Upper lobe of right lung (tissue), 1 donor: ENCODE measurements at places on chromosomes 12 and 14. TPM values are rescaled to one million over a fixed set of nuclear protein-coding genes. Genes with fewer than 3 reads are reported as not detected.

DNA sequence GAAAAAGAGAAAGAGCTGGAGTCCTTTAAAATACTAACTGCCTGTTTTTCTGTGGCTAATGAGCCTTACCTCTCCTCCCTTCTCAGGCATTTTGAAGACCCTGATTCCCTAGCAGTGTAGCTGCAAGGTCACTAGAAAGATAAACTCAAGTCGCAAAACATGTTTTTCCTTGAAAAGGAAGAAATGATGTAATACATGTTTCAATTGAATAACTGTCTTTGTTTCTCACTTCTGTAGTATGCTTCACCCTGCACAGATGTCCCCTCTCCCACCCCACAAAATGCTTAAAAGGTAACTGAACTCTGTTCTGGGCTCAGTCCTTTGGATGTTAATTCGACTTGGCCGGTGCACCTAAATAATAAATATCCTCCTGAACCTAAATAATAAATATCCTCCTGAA lies 1350.3 kb downstream of the TMEM121 start:
- no peak for DNase-seq
- H3K4me3 ChIP-seq, result no peak overlapping the region
- peaks cover 15% of the 10 kb centered on the region for H3K27me3 ChIP-seq
- no peak overlapping the region for H3K27ac ChIP-seq

PAX9 gene
- 0.78 TPM for total RNA-seq

GRCh38 chr12:130925666-130926015 lies 28.1 kb upstream of the ADGRD1 start:
- H3K27me3 ChIP-seq, result no peaks in the 10 kb centered on the region
- no peak overlapping the region for H3K4me3 ChIP-seq
- H3K4me1 ChIP-seq, result peaks cover 7% of the 10 kb centered on the region
- H3K27ac ChIP-seq, result peak overlapping the region; percentile 28

DNA sequence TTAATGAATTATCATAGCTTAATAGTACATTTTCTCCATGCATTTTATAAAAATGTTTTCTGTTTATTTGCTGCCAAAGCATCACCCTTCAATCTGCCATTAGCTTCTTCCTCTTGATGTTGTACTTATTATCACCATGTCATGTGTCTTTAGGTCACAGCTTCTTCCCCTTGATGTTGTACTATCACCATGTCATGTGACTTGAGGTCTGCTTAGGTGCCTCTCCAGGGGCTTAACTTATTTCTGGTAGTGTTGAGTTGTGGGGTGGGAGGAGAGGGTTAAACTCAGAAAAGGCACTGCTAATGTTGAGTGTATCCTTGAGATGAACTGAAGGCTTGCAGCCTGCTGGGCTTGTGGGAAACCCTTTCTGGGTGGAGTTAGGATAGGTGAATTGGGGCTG lies 87.8 kb downstream of the DAAM1 start:
- peaks cover 18% of the 10 kb centered on the region for H3K4me1 ChIP-seq
- H3K36me3 ChIP-seq, result no peaks in the 10 kb centered on the region
- no peak for DNase-seq
- H3K27me3 ChIP-seq, result no peaks in the 10 kb centered on the region
- H3K27ac ChIP-seq, result no peak overlapping the region

- peaks cover 10% of the 10 kb centered on the region for H3K4me1 ChIP-seq
- no peak overlapping the region for H3K27ac ChIP-seq
- H3K27me3 ChIP-seq, result no peaks in the 10 kb centered on the region
- peaks cover 22% of the 10 kb centered on the region for H3K36me3 ChIP-seq
These were observed 33.8 kb downstream of the DCP1B start for GRCh38 chr12:1970331-1970900.

DNA sequence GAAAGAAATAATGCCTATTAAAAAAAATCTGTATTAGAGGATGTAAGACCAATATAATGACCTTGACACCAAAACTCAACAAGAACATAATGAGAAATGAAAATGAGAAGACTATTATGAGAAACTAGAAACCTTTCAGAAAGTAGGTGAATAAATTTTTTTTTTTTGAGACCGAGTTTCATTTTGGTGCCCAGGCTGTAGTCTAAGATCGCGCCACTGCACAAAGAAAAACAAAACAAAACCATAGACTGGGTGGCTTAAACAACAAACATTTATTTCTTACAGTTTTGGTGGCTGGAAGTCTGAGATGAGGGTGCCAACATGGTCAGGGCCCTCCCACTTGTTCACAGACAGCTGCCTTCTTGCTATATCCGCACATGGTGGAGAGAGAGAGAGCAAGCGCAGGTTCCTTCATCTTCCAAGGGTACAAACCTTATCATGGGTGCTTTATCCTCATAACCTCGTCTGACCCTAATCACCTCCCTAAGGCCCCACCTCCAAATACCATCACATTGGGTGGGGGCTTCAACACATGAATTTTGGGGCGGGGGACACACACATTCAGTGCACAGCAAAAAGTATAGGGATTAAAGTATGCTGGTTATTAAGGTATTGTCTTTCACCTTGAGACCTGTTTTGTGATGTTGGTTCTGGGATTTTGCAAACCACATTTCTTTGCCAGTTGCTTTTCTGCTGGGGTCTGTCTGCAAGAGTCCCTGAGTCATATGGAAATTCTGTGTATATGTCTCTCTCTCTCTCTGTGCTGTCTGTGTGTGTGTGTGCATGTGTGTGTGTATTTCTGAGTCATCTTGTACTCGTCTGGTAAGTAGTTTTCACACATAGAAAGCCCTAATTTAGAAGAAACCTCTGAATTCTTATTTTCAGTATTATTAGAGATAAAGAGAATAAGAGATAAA lies 26.2 kb downstream of the ZCRB1 start:
- no peak overlapping the region for H3K4me3 ChIP-seq
- H3K27me3 ChIP-seq, result no peaks in the 10 kb centered on the region
- H3K27ac ChIP-seq, result no peak overlapping the region
- no peaks in the 10 kb centered on the region for H3K36me3 ChIP-seq
- no peak for DNase-seq
